ENCODE measurements at places on chromosomes 7 and 10.

GRCh38 chr10:121294630-121295029, 303.6 kb downstream of the FGFR2 start:
- no peak for DNase-seq

DNA sequence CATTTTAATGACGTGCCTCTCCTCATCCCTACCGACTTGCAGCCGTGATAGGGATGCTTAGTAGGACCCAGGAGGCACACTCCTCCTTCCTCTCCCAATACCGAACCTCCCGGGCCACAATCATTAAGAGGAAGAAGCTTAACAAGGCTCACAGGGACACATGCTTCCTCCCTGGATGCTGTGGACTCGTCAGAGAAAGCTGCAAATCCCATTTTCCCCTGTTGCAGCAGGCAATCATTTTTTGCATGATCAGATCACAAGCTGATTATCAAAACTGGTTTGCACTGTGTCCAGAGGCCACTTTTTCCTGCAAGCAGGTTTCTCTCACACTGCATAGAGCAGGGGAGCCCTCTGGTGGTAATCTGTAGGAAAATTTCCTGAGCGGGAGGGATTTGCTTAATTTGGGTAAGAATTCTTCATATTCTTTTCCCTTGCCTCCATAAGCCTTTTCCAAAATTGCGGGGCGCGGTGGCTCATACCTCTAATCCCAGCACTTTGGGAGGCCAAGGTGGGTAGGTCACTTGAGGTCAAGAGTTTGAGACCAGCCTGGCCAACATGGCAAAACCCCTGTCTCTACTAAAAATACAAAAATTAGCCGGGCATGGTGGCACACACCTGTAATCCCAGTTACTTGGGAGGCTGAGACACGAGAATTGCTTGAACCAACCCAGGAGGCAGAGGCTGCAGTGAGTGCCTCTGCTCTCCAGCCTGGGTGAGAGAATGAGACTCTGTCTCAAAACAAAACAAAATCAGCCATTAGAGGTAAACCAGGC, 16.1 kb upstream of the LAMB4 start:
- DNase-seq, result peak; percentile 25

GRCh38 chr7:47714669-47715607, 133.0 kb upstream of the TNS3 start:
- peak; percentile 68 for DNase-seq

- no peak for DNase-seq
Measured at GRCh38 chr10:3774018-3774813, 10.8 kb downstream of the KLF6 start.

- no peak for DNase-seq
Measured at GRCh38 chr7:49580761-49581160, 192.7 kb upstream of the VWC2 start.

DNA sequence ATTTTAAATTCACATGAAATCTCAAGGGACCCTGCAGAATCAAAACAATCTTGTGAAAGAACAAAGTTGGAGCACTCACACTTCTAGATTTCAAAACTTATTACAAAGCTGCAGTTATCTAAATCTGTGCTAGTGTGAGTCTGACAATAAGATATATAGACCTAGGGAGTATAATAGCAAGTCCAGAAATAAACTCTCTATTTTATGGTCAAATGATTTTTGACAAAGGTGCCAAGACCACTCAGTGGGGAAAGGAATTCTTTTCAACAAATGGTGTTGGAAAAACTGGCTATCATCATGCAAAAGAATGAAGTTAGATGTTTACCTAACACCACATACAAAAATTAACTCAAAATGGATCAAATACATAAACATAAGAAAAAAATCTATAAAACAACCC, 68.2 kb downstream of the TFEC start:
- DNase-seq, result no peak

DNA sequence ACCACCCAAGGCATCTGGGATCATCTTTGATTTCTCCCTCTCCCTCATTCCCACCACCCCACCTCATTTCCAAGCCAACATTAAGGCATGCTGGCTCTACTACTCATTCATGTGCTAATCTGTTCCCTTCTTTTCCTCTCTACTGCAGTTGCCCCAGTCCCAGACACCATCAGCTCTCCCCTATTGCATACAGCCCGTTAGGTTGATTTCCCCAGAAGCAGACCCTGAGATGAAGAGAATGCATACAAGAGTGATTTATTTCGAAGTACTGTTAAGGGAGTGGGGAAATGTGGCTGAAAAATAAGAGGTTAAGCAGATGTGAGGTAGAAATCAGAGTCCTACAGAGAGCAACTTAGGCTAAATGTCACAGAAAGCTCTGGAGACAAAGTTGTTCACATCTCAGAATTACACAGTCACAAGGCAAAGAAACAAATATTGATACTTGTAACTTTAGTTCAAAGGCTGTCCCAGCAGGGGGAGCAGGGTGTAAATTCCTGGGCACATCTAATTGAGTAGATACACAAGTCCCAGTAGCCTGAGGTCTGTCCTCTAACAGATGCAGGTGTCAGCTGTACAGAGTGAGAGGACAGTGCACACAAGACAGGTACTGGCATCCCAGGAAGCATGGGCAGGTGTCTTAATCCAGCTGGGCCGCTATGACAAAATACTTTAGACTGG, 20.9 kb downstream of the AKR1D1 start:
- DNase-seq, result peak; percentile 37

- peak; percentile 26 for DNase-seq
Measured at GRCh38 chr7:1669954-1670893, at the start of gene ELFN1. Gene ELFN1, plus strand, starts transcription at chr7:1670277. Its CDS starts 74,320 bp downstream, at chr7:1744597.

- DNase-seq, result no peak
Measured at GRCh38 chr10:22766693-22767092, 52.3 kb upstream of the PIP4K2A start.

GRCh38 chr10:61792097-61792716, 109.3 kb upstream of the ARID5B start:
- no peak for DNase-seq

- DNase-seq, result no peak
Measured at GRCh38 chr10:86348321-86349210, 18.0 kb downstream of the GRID1 start.

DNA sequence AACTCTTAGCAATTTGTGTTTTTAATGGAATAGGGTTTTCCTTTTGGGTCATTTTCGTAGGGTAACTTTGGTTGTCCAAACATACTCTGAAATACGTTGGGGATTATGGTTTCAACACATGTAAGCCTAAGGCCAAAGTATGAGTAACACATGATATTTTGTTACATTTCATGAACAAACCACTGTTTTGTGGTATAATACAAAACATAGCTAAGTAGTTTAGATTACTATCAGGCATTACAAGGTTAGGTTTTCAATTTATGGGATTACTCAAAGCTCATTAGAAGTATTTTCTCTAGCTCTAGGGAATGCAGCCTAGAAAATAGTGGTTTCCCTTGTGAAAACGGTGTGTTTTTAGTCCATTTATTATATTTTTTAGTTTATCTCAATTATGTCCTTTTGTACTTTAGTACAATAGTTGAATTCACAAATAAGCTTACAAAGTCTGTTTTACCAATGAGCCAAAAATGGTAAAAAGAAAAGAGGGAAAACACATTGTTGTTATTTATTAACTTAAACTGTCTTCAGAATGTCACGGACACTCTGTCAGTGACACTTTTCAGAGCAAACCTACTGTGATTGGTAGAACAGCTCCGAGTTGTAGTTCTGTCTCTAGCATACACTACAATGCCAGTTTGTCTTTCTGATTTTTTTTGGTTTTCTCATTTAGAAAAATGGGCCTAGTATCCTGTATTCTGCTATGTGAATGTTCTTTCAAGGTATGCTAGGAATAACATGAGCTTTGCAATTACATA, 473.7 kb downstream of the SUGCT start:
- no peak for DNase-seq
